ENCODE measurements at places on chromosomes 7 and 10. TPM values are rescaled to one million over a fixed set of nuclear protein-coding genes. Genes with fewer than 3 reads are reported as not detected.

Gene PLEKHS1
- not detected for total RNA-seq

Gene VSTM4
- total RNA-seq = not detected

Gene ADARB2
- total RNA-seq = 1.3 TPM

Gene MMP21
- total RNA-seq = not detected

Gene CCL24
- not detected for total RNA-seq

Gene FASTK
- total RNA-seq = 45.7 TPM

Gene C7orf57
- 0.29 TPM for total RNA-seq

Gene GSTO1
- total RNA-seq = 201 TPM

Gene FAM131B
- total RNA-seq = 1.7 TPM

Gene ADCYAP1R1
- total RNA-seq = not detected

Gene LMBR1
- total RNA-seq = 25.2 TPM

Gene ITGA8
- not detected for total RNA-seq

Gene FFAR4
- total RNA-seq = not detected

Gene SLC18A2
- total RNA-seq = not detected

Gene R3HCC1L
- total RNA-seq = 13.6 TPM

Gene ZNHIT1
- 35.3 TPM for total RNA-seq

Gene ABLIM1
- total RNA-seq = 157 TPM

Gene EPO
- total RNA-seq = not detected

Gene PPP1R9A
- total RNA-seq = not detected

Gene RNF133
- not detected for total RNA-seq

Gene LOXL4
- total RNA-seq = not detected

Gene EBLN1
- total RNA-seq = not detected

Gene CUEDC2
- total RNA-seq = 63.3 TPM

Gene CCDC172
- not detected for total RNA-seq

Gene ZP3
- total RNA-seq = 32.6 TPM

Gene OPN4
- total RNA-seq = not detected

Gene BAG3
- total RNA-seq = 24.3 TPM

Gene AMPH
- not detected for total RNA-seq

Gene ZRANB1
- total RNA-seq = 10.8 TPM

Gene GTF2IRD1
- 2.9 TPM for total RNA-seq

Gene CNPY4
- total RNA-seq = 7.2 TPM

Gene CFAP70
- 0.31 TPM for total RNA-seq

Gene PPP1R17
- not detected for total RNA-seq

Gene IPMK
- 5.6 TPM for total RNA-seq

Gene BMPR1A
- total RNA-seq = 2.9 TPM

Gene GFRA1
- not detected for total RNA-seq

Gene LRRD1
- not detected for total RNA-seq

Gene AQP1
- 0.48 TPM for total RNA-seq

Gene IL6
- total RNA-seq = 3.8 TPM

Measured in activated naive CD4-positive, alpha-beta T cell treated with anti-CD3 and anti-CD28 coated beads for 36 hours (primary cell).